Glomerular endothelial cell (primary cell): ENCODE measurements at places on chromosomes 12 and 14. TPM values are rescaled to one million over a fixed set of nuclear protein-coding genes. Genes with fewer than 3 reads are reported as not detected.

The SRGAP1 gene
- total RNA-seq: 14.9 and 16.4 TPM in 2 replicates

The SIX6 gene
- total RNA-seq: not detected in 2 replicates

GRCh38 chr12:97912943-97913342 lies 450.3 kb downstream of the RMST start:
- no peak for DNase-seq

The AMIGO2 gene
- total RNA-seq: 35.3 and 40.9 TPM in 2 replicates
